ENCODE measurements at places on chromosomes 1 and 21.

GRCh38 chr1:111961773-111962565 is 27.5 kb downstream of the KCND3 start:
- no peak for DNase-seq

DNA sequence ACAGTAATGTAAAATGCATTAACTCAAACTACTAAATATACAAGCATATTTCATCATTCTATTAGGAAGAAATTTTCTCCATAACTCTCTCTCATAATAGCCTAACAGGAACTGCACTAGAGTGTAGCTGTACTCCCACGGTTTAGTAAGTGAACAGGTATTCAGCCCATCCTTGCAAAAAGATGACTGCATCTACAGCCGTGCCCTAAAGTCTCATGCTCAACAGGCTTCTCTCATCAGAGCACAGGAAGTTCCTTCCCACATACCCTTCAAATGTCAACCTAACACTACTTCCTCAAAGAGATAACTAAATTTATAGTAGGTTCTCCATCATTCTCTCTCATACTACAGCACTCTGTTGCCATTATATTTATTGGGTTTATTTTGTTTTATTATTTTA is 251.6 kb downstream of the AKT3 start:
- no peak for DNase-seq

DNA sequence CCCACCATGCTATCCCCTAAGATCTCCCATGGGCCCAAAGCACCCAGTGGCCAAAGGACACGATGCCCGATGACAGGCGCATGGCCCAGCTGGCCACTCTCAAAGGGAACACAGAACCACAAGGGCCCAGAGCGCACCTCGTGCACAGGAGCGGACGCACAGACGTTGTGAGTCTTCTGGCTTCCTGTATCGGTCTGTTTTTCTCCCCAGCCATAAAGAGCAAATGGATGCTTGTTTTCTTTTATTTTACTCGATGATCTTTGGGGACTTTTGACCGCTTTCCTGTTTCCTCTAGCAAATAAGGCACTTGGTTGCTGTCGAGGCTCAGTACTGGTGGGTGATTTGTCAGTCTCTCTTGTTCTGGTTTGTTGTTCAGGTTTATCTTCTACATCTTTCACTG is 16.2 kb downstream of the CCSAP start:
- DNase-seq, result no peak

- DNase-seq, result no peak
Measured at GRCh38 chr1:176494436-176494835, 31.5 kb downstream of the PAPPA2 start.

GRCh38 chr1:20322081-20322824 is 31.6 kb downstream of the VWA5B1 start:
- DNase-seq, result no peak

GRCh38 chr1:186139115-186139514 is 235.9 kb downstream of the TPR start:
- DNase-seq, result no peak

All from stimulated activated CD8-positive, alpha-beta memory T cell treated with anti-CD3 and anti-CD28 coated beads, Interleukin-12 subunit alpha, Interleukin-12 subunit beta, amount 100 ng/mL, for 1 hour (primary cell).